ENCODE measurements at places on chromosomes 6 and 20.
A peak's percentile ranks its signal among the peaks of the same experiment; 100 is the strongest.

DNA sequence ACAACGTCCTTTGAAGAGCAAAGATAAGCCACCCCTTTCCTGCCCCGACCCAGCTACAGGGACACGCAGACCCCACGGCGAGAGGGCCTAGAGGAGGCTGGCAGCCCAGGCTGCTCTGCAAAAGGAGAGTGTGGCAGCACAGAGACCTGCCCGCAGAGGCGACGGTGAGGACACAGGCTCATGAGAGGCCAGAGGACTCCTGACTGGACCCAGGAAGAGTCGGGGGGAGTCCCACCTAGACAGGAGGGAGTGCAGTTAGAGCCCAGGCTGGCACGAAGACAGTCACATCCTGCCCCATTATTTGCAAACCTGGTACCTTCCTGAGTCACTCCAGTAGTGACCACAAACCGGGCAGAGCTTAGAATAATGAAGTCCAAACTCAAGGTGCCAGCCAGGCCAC is 227.7 kb upstream of the CDH4 start:
- no peaks in the 10 kb centered on the region for H3K36me3 ChIP-seq
- H3K4me3 ChIP-seq = no peak overlapping the region
- no peak for DNase-seq
- H3K27me3 ChIP-seq = no peaks in the 10 kb centered on the region

DNA sequence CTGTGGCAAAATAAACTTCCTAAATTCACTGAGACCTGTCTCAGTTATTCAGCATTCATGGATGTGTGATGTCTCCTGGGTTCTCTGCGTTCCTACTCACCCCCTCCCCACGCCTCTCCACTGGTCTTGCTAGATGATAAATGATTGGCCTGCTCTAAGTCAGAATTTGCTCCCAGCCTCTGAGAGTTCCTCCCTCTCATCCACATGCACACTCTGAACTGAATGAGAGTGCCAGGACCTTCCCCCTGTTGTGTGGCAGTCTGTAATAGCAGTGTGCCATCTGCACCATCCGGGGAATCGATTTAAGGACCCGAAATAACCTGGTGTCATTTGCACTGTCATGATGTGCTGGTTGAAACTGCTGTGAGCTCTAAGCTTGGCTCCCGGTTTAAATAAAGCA is 135.8 kb upstream of the AFDN start:
- no peak overlapping the region for H3K27ac ChIP-seq
- no peak for DNase-seq
- H3K27me3 ChIP-seq = no peaks in the 10 kb centered on the region
- H3K36me3 ChIP-seq = no peaks in the 10 kb centered on the region
- no peak overlapping the region for H3K4me3 ChIP-seq

GRCh38 chr20:50354721-50355589 is 155.2 kb upstream of the PTPN1 start:
- H3K27me3 ChIP-seq = no peaks in the 10 kb centered on the region
- H3K27ac ChIP-seq = no peak overlapping the region
- no peaks in the 10 kb centered on the region for H3K4me1 ChIP-seq
- no peak overlapping the region for H3K4me3 ChIP-seq
- no peak for DNase-seq

GRCh38 chr6:147738099-147738498 is 229.6 kb downstream of the SAMD5 start:
- DNase-seq = no peak
- H3K4me3 ChIP-seq = no peak overlapping the region
- no peak overlapping the region for H3K27ac ChIP-seq
- peaks cover 24% of the 10 kb centered on the region for H3K4me1 ChIP-seq

- no peak overlapping the region for H3K4me3 ChIP-seq
- H3K4me1 ChIP-seq = peaks cover 25% of the 10 kb centered on the region
- H3K27me3 ChIP-seq = no peaks in the 10 kb centered on the region
- no peaks in the 10 kb centered on the region for H3K36me3 ChIP-seq
- H3K27ac ChIP-seq = no peak overlapping the region
Observed at GRCh38 chr6:110185879-110186278, 5.7 kb downstream of the CDC40 start.

- H3K36me3 ChIP-seq = no peaks in the 10 kb centered on the region
- H3K4me3 ChIP-seq = peak overlapping the region; percentile 76
- peak; percentile 36 for DNase-seq
- H3K27ac ChIP-seq = peak overlapping the region; percentile 54
- no peaks in the 10 kb centered on the region for H3K27me3 ChIP-seq
Observed at GRCh38 chr6:108782179-108783041, 65.8 kb upstream of the ARMC2 start.

DNA sequence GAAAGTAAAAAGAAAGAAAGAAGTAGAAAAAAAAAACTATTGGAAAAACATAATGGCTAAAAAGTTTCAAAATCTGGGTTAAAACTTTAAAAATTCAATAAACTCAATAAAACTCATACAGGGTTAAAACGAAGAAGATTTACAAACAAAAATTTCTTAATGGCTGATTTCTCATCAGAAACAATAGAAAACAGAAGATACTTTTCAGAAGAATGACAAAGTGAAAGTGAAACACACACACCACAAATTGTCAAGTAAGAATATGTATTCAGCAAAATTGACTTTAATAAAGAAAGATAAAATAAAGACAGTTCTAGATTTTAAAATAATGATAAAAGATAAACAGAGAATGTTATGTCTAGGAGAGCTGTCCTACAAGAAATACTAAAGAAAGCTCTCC is 618.9 kb upstream of the GJE1 start:
- no peak overlapping the region for H3K27ac ChIP-seq
- H3K27me3 ChIP-seq = no peaks in the 10 kb centered on the region
- H3K4me1 ChIP-seq = no peaks in the 10 kb centered on the region
- H3K4me3 ChIP-seq = no peak overlapping the region

GRCh38 chr6:135630789-135631376 is 133.3 kb upstream of the AHI1 start:
- DNase-seq = no peak
- H3K4me1 ChIP-seq = no peaks in the 10 kb centered on the region
- no peak overlapping the region for H3K4me3 ChIP-seq
- H3K27me3 ChIP-seq = no peaks in the 10 kb centered on the region

GRCh38 chr6:11682561-11682975 is 96.0 kb downstream of the ADTRP start:
- no peaks in the 10 kb centered on the region for H3K36me3 ChIP-seq
- H3K27me3 ChIP-seq = no peaks in the 10 kb centered on the region
- peaks cover 11% of the 10 kb centered on the region for H3K4me1 ChIP-seq
- H3K27ac ChIP-seq = no peak overlapping the region
- no peak overlapping the region for H3K4me3 ChIP-seq
- no peak for DNase-seq

DNA sequence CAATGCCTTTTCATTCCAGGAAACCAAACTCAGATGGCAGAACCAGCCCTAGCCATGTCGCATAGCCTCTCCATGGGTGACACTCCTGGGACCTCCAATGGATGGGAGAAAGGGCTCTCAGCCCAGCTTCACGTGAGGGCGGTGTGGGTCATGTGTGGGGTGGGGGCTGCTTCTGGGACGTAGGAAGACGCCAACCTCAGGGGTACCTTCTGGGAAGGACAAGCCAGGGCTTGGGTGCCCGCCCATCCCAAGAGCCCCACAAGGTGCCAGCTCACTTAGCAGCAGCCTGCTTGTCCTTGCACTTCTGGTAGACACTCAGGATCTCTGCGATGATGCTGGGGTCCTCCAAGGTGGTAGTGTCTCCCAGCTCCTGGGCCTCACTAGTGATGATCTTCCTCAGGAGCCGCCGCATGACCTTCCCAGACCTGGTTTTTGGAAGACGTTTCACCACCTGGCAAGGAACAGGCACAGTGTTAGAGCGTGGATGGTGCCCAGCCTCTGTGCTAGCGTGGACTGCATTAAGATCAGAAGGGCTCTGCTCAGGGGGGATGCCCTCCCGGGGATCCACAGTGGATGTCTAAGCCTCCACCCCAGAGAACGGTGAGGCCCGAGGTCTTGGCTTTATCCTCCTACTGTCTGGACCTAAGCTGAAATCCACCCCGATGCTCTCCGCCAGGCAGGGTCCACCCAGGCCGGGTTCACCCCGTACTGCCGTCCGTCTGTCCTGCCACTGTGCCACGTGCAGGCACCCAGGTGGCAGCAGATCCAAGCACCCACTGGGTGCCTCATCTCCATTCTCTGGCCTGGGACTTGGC is 15.1 kb upstream of the APMAP start:
- no peak overlapping the region for H3K27ac ChIP-seq
- no peaks in the 10 kb centered on the region for H3K4me1 ChIP-seq
- no peak for DNase-seq
- H3K4me3 ChIP-seq = no peak overlapping the region

DNA sequence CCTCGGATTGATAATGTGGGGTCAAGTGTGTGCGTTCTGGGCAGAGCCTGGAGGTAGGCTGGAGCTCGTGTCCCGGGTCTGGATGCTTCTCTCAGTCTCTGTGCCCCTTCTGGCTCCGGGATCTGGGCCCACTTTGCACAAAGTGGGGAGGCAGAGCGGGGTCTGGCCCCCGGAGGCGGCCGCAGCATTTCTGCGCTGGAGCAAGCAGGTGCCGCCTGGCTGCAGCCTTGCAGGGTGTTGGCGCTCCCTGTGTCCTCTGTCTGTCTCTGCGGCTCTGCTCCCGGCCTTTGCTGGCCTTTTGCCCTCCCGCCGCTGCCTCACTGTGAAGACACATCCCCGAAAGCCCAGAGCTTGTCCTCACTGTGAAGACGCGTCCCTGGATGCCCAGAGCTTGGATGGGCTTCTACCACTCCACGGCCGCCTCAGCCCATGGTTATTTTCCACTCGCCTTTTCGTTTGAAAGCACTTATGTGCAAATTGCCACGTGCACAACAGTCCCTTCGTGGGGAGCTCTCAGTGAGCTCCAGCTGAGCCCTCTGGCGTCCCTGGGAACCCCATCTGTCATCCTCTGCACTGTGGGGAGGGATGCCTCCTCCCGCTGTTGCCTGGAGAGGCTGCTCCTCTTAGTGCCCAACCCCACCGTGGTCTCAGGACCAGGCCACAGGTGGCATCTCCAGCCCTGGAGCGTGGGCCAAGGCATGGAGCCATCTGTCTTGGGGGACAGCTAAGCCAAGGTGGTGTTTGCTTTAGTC is 17.4 kb downstream of the SLCO4A1 start:
- H3K4me3 ChIP-seq = no peak overlapping the region
- no peaks in the 10 kb centered on the region for H3K4me1 ChIP-seq
- H3K36me3 ChIP-seq = no peaks in the 10 kb centered on the region

- no peak overlapping the region for H3K4me3 ChIP-seq
- H3K27me3 ChIP-seq = no peaks in the 10 kb centered on the region
- H3K4me1 ChIP-seq = no peaks in the 10 kb centered on the region
- H3K27ac ChIP-seq = no peak overlapping the region
Observed at GRCh38 chr6:134938896-134939295, 11.0 kb downstream of the ALDH8A1 start.

DNA sequence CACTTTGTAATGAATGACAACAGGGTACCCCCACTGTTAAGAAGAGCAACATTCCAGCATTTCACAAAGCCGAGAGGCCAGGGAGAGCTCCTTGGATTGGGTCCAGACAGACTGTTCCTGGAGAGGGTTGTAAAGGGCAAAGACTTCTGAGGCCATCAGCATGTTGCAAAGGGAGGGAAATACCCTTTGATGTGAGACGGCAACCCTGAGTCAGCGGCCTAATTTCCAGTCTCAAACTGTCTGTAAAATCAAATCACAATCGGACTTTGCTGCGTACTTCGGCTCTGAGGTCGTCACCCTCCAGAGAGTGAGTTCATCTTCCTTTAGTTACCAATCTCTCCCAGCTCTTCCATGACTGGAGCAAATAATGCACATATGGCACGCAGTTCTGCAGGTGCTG is 101.0 kb upstream of the DTNBP1 start:
- H3K4me1 ChIP-seq = no peaks in the 10 kb centered on the region
- DNase-seq = no peak
- H3K36me3 ChIP-seq = no peaks in the 10 kb centered on the region
- H3K4me3 ChIP-seq = no peak overlapping the region
